ENCODE measurements at places on chromosomes 1 and 21.

DNA sequence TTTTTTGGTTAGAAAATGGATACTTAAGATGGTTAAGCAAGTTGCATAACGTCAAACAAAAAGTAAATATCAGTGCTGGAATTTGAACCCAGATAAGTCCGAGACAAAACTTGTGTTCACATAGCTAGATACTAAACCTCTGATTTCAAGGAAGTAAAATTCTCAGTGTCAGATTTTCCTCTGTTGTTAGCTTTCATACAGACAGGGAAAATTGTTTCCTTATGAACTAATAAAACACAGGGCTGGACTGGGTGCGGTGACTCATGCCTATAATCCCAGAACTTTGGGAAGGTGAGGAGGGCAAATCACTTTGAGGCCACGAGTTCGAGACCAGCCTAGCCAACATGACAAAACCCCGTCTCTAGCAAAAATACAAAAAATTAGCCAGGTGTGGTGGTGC is 51.3 kb downstream of the PCNX2 start:
- no peak for DNase-seq

DNA sequence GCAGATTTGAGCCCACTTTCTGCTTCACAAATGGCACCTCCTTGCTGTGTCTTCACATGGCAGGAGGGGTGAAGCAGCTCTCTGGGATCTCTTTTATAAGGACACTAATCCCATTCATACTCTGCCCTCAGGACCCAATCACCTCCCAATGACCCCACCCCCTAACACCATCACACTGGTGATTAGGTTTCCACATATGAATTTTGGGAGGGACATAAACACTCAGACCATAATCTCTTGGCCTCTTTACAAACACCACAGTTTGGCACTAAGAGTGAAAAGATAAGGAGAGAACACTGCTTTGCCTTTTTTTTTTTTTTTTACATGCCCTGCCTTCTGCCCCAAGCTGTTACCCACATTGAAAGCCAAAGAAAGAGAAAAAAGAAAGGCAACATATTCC is 166.2 kb upstream of the NFIA start:
- DNase-seq = no peak

DNA sequence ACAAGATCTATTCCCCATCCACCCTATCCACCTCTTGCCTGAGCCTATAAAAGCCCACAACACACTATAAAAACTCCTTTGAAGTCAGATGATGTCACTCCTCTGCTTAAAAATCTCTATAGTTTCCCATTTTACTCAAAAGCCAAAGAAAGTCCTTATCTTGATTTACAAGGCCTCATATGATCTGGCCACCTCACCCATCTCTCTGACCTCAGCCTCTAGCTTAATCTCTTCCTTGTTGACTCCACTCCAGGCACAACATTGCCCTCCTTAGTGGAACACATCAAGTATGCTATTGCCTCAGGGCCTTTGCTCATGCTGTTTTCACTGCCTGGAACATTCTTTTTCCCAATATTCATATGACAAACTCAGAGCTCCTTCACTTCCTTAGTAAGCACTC is 33.3 kb downstream of the ZNF281 start:
- no peak for DNase-seq

- no peak for DNase-seq
Observed at GRCh38 chr1:153533689-153534201, 2.0 kb downstream of the S100A6 start.

DNA sequence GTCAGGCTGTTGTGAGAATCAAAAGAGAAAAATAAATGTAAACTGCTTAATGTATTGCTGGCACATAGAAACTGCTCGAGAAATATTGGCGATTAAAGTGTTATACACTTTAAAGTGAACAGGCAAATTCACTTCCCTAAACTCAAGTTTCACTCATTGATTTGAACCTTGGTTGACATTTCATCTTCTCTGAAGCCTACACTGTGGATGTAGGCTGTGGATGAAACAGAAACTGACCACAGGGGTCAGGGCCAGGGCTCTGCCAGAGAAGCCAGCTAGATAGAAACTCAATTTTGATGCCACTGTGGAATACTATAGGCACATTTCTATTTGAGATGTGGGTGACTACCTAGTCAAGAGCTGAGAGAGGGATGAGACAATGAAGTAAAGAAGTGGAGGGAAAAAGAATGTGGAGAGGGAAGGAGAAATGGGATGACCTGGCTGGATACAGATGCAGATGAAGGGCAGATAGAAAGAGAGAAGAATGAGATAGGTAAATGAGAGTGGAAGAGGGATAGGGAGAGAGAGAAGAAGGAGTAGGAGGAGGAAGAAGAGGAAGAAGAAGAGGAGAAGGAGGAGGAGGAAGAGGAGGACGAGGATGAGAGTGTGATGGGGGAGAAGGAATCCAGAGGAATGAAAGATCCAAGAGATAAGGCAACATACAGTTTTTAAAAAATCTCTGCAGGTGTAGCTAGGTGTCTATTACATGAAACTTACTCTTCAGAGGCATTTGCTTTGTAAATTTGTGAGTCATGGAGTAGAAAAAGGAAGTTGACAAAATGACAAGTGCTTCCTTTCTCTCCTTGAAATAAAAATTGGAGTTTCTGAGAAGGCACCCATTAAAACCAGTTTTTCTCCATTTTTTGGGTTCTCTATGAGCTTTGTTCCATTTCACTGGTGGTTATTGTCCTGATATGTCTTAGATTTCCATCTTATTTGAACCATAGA is 17.4 kb upstream of the CD1D start:
- no peak for DNase-seq

DNA sequence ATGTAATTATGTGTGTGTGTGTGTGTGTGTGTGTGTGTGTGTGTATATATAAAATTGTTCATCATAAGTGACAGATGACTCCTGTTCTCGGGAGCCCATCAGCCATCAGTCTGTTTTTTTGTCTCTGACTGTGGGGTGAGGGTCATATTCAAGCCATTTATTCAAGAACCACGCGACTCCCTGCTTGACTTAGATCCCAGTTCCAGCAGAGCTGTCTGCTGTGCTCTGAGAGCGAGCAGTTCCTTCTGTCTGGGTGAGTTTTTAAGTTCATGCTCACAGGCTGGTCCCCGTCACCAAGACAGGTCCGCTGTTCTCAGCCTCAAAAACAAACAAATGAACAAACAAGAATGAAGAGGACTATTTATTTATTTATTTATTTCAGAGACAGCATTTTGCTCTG is 18.3 kb upstream of the NPPB start:
- DNase-seq = no peak

- DNase-seq = no peak
Observed at GRCh38 chr1:197063212-197063611, 3.8 kb downstream of the F13B start.

All from activated T-cell treated with anti-CD3 and anti-CD28 coated beads for 4 hours (primary cell).